ENCODE measurements at places on chromosomes 6 and 20.

DNA sequence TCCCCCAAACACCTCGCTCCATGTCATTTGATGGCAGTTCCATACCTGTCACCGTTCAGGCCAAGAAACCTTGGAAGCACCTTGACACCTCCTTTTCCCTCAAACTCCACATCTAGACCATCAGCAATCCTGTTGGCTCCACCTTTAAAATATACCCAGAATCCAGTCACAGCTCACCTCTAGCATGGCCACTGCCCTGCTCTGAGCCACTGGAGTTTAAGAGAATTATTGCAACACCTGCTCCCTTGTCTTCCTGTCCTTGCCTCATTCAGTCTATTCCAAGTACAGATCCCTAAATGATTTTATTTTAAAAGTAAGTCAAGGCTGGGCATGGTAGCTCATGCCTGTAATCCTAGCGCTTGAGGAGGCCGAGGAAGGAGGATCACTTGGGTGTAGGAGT lies 11.6 kb upstream of the TRIB3 start:
- DNase-seq = no peak

GRCh38 chr20:50149481-50150254 lies 3.9 kb downstream of the PEDS1 start:
- DNase-seq = no peak

DNA sequence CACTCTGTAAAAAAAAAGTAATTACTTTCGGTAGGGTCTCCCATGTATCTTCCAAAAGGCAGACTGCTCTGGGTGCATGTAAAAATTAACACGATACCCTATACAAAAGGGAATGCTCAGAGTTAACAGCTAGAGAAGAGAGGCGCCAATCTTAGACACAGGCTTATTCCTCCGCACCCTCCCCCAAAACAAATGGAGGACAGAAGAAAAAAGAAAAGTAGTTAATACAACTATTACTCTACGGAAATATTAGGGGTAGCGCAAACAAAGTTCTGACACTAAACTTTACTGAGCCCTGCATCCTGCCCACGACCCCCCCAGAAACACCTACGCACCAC lies 331 bp upstream of the UFL1 start:
- peak; percentile 28 for DNase-seq

- DNase-seq = no peak
Measured at GRCh38 chr20:14310977-14311627, 26.3 kb downstream of the FLRT3 start.

DNA sequence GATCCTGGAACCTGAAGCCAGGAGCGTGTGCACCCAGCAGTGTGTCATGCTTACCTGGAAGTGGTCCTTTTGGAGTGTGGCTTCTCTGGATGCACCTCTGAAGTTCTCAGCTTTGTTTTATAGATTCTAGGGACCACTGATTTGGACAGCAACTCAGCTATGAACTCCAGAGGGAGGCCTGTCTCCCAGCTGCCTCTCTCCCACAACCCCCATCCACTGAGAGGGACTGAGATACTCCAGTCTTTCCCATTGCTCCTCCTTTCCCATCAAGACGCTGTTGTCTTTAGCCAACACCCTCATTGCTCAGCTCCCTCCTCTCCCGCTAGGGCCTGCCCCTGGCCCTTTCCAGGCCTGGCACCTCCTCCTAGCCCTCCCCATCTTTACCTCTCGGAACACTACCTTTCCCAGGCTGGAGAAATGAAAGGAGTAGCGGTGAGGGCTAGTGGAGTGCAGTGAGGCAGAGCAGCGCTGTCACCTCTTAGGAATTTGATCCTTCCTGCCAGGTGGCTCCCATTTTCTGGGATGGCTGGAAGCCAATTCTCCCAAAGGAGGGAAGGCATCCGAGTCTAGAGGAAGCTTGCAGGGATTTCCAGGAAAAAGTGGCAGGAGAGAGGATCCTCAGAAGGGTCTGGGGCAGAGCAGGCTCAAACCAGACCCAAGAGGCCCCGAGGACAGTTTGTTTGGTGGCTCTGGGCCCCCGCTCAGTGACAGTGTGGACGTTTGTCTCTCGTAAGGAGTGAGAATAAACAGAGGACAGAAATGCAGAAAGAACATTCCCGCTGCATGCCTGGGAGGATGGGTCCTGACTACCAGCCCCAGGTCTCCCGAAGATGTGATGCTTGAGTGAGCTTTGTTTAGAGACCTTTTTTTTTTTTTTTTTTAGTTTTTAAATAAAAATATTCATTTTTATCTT lies at the start of gene LRRN4:
TSS of gene LRRN4 (minus strand) at position 285 of the 913 bp plus-strand sequence. CDS start 1,261 bp downstream, outside the sequence.
- DNase-seq = peak; percentile 70

GRCh38 chr6:105322499-105323225 lies 80.2 kb downstream of the PREP start:
- DNase-seq = no peak

- DNase-seq = no peak
Measured at GRCh38 chr20:19137641-19138040, 74.8 kb upstream of the SLC24A3 start.

DNA sequence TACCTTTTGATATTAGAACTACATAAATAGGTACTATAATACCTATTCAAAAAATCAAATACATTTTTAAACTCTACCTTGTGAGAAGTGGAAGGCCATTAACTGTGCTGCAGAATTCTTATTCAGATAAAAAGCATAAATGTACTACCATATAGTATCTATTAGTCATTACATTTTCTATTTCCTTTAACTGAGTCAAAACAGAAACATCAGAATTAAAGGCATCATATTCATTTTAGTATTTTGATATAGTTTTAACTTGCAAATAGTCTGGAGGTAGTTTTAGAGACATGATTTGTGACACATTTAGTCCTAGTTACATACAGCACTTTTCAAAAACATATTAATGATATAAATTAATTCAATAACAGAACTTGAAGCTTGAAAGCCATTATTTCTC lies 39.9 kb upstream of the TAB2 start:
- DNase-seq = no peak

GRCh38 chr6:107115695-107116327 lies 496 bp upstream of the BEND3 start:
- peak; percentile 44 for DNase-seq

All from right renal pelvis (tissue), 4 donors.